GM06990 (cell line): ENCODE measurements at places on chromosomes 5 and 9.

- peak; percentile 50 for DNase-seq
These were observed 29.5 kb downstream of the TNIP1 start for GRCh38 chr5:151051066-151051930.

- DNase-seq, result peak; percentile 77
These were observed at the start of gene ANKS6 for GRCh38 chr9:98796364-98797101. ANKS6 (minus strand) TSS chr9:98796555; CDS start chr9:98796491, 64 bp downstream.

GRCh38 chr9:7205806-7206205, 448.0 kb downstream of the KDM4C start:
- no peak for DNase-seq

DNA sequence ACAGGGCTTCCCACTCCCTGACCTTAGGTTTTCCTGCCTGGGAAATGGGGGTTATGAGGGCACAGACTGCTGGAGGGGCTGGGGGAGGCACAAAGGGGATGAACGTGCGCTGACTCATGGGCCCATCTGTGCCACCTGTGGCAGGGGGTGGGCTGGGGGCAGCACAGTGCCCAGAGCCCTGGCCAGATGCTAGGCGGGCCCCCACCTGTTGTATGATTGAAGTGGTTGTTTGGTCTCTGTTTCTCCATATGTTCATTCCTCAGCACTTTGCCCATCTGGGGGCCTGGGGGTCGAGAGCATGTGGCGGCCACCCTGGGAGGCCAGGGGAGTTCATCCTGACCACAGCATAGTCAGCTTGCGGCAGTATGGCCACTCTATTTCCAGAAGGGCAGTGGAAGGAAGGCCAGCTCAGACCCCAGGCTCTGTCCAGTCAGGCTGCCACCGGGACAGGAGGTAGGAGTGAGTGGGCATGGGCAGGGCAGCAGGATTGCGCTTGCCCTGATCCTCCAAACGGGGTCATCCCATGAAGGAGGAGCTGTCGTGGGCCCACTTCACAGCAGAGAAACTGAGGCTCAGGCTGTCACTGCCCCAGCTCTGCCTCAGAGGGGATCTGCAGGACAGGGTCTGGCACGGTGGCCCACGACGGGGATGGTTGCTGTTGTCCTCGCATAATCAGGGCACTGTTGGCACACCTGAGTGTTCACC, 841 bp upstream of the NINJ1 start:
- DNase-seq, result no peak

DNA sequence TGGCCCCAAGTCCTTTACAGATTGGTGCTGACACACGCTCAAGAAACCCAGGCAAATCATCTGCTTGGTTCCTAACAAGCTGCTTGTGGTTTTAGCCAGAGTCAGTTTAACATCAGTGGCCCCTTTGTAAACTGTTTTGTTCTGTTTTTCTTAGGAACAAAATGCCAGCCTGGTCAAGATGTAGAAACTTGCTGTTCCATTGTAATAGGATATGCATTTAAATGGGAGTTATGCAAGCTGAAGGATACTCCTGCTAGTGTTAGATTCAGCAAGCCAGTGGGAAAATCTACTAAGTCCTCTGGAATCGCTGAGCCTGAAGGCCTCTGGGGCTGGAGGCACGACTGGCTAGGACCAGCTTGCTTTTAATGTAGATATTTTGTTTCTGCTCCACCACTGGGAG, 391.1 kb downstream of the TLE4 start:
- no peak for DNase-seq

GRCh38 chr5:157371655-157372471, 88.2 kb upstream of the NIPAL4 start:
- DNase-seq, result no peak

GRCh38 chr9:84190411-84190810, 150.1 kb downstream of the SLC28A3 start:
- DNase-seq, result no peak

DNA sequence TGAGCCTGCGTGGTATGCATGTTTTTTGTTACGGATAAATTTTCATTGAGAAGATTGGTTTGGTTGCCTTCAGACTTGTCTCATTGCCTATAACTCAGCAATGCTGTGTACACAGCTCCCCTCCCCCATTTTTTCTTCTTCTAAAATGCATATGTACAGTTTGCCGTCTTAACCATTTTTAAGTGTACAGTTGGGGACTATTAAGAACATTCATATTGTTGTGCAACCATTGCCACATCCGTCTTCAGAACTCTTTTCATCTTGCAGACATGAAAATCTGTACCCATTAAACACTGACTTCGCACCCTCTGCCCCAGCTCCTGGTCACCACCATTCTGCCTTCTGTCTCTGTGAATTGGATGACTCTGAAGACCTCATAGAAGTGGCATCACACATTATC, 6.2 kb downstream of the EXOC3 start:
- no peak for DNase-seq

- DNase-seq, result no peak
These were observed 265.4 kb downstream of the SPOCK1 start for GRCh38 chr5:137233726-137234125.

DNA sequence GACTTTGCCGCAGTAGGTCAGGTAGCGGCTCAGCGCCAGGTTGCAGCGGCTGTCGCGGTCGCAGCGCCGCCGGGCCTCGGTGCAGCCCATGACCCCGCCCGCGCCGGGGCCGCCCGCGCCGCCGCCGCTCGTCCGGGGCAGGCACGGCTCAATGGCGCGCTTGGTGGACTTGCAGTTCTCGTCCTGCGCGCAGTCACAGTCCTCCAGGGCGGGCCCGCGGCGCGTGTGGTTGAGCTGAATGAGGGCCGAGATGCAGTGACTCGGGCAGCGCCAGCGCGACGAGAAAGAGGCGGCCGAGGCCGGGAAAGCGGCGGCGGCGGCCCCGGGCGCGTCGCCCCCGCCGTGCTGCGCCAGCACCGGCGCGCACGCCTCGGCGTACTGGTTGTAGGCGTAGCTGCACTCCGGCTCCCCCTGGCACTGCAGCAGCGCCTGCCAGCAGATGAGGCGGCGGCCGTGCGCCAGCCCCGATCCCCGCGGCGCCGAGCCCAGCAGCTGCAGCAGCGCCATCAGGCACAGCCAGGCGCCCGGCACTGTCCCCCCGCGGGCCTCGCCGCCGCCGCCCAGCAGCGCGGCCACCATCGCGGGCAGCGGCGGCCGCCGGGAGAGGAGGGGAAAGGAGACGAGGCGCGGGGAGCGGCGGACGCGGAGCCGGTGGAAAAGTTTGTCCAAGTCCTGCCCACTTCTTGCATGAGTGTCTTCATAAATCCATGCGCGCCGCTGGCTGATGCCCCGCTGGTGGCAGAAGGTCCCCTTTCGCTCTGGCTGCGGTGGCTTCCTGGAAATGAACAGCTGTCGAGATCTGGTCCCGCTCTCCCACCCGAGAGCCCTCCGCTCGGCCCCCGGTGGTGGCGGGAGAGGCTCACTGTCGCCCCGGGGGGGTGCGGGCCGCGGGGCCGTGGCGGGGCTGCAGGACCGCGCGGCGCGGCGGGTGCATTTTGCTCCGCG, 833 bp downstream of the GAS1 start:
- peak; percentile 46 for DNase-seq

- no peak for DNase-seq
These were observed 524.5 kb upstream of the WWC1 start for GRCh38 chr5:167766957-167767356.

GRCh38 chr5:7650755-7651154, 200.2 kb downstream of the CFAP90 start:
- no peak for DNase-seq
